ENCODE measurements at places on chromosomes 6 and 20.

DNA sequence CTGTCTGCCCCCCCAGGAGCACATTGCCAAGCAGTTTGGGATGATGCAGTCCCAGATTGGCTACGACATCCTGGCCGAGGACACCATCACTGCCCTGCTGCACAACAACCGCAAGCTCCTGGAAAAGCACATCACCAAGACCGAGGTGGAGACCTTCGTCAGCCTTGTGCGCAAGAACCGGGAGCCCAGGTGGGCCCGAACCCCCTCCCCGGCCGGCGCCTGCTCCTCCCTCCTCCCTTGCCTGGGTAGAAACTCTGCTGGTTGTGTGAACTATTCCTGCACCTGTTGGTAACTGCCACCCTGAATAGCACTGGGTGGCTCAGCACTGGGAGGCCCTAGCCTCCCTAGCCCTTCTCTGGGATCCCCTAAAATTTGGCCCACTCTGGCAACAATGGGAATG lies 43.7 kb downstream of the UQCC2 start:
- DNase-seq: no peak

- no peak for DNase-seq
Measured at GRCh38 chr6:41673704-41674000, 35.4 kb downstream of the MDFI start.

DNA sequence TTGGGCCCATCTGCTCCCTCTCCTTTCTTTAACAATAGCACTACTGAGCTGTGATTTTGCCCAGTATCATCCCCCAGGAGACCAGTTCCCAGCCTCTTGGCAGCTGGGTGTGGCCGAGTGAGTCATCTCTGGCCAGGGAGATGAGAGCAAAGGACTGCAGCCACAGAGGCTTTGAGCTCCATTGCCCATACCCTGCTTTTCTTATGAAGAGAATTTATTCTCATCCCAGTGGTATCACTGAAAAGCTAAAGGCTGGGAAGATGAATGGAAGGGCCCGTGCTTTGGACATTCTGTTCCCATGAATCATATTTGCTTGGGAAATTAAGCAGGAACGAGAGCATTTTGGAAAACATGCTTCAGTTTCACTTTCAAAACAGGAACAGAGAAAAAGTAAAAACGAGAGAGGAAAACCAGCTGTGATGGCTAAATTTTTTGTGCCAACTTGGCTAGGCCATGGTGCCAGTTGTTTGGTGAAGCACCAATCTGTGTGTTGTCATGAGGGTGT lies 14.9 kb downstream of the CST3 start:
- DNase-seq: no peak

- no peak for DNase-seq
Measured at GRCh38 chr20:22425344-22426295, 158.8 kb downstream of the FOXA2 start.

DNA sequence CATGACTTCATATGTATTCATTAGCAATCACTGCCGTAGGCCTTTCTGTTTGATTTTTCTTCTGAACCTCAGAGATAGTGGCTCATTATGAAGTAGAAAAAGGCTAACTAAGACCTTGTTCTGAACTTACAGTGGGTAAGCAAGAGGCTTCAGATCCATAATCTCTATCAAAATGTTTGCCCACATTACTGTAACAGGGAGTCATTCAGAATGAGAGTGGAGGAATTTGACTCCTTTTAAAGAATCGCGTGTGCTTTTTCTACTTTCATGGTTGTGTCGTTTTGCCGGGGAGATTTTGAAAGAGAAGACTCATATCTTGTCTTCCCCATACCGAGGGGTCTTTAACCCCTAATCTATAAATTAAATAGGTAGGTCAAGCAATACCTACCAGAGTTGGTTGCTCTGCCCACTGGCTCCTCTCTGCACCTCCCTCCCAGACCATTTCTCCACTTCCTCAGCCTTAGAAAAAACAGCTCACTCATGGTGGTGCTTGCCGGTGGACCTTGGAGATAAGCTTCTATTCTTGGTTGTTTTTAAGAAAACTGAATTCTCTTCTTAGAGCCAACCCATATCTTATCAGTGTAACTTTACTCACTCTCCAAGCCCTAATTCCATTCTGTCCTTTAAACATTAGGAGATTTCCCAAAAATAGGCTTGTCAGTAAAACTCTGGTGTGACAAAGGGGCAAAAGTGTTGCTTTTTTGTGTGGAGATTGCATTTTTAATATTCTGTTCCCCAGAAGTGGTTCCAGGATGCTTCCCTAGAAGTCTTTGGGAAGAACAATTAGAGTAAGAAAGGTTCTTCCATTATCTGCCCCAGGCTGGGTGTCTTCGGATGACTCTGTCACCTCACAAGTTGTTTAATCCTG lies 56.6 kb downstream of the E2F3 start:
- DNase-seq: no peak
